CD4-positive, CD25-positive, alpha-beta regulatory T cell (primary cell): ENCODE measurements at places on chromosomes 2 and 18.

GRCh38 chr18:40235323-40235722, 1719.7 kb upstream of the PIK3C3 start:
- no peak for DNase-seq

- DNase-seq: no peak
These were observed 419.6 kb downstream of the NRXN1 start for GRCh38 chr2:50612306-50612705.

- no peak for DNase-seq
These were observed 620 bp upstream of the SLC9A2 start for GRCh38 chr2:102618452-102619413.

- DNase-seq: peak; percentile 63
These were observed 150.2 kb upstream of the NFATC1 start for GRCh38 chr18:79245517-79246001.

DNA sequence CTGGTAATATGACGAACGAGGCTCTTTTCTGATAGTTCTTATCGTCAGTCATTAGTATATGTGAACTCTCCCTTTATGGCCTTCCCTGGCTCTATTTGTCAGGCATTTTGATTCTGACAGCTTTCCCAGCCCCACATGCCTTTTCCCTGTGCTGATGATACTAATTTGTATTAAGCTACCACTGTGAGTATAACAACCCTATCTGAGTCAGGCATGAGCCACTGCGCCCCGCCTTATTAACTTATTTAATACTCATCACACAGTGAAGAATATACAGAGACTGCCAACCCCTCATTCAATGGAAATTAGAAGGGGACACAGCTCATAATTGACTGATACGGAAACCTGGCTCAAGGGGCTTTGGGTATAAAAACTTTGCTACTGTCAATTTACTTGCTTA, 140.0 kb downstream of the NETO1 start:
- no peak for DNase-seq

- no peak for DNase-seq
These were observed 437.4 kb downstream of the MEIS1 start for GRCh38 chr2:66872081-66872985.

GRCh38 chr2:231617059-231617926, 24.6 kb downstream of the TEX44 start:
- DNase-seq: no peak

DNA sequence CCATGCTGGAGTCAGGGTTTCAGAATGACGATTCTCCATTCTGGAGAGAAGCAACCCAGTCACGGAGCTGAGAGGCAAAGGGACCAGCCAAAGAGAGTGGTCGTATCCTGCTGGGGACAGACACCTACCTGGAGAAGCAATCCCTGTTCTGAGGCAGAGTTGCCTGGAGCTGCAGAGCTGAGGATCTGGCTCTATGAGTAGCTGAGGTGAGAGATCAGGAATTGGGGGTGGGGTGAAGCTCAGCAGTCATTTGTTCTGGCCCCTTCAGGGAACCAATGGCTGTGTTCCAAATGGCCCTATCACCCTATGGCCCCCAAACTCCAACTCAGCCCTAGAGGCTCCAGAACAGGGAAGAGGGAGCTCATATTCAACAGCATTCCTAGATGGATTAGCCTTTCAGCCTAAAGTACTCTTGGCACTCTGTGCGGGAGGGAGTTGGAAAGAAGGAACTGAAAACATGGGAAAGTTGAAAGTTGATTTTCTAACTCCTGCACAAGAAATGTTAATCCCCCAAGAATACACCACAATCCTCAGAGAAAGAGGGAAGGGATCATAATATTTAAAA, 3.3 kb upstream of the ATRAID start:
- DNase-seq: no peak
